ENCODE measurements at places on chromosomes 12 and 14.

- no peak for DNase-seq
Observed at GRCh38 chr12:41980390-41980789, 164.3 kb downstream of the GXYLT1 start.

DNA sequence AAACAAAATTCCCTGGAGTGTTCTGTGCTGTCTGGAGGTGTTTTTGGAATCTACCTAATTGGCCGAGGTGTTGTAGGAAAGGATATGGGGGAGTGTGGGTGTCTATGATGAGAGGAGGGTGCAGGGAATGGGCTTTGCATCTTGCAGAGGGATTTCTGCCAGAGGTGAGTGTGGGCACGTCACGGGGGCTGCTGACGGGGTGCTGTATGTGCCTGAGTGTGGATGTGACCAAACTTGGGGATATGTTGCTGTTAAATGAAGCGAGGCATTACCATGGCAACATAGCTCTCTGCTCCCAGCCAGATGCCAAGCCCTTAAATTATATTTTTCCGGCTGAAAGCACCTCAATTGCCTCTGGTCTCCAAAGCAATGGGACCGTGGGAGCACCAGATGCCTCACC is 44.3 kb upstream of the SPTLC2 start:
- DNase-seq: no peak

DNA sequence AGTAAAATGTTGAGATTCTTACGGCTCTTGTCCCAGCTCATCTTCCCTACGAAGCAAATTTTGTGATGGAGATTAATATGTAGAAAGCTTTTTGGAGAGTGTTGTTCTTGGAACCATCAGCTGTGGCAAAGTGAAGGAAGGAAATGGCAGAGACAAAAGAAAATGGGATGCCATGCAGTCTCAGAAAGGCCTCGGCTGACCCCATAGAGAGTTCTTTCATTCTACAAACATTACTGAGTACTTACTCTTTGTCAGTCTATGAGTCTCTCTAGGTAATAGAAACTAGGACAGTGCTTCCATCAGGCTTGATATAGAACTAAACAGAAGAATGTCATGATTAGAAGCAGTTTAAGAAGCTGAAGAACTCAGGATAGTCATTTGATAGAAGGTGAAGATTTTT is 134.1 kb downstream of the PLEKHA5 start:
- DNase-seq: no peak

GRCh38 chr14:61753631-61754030 is 8.6 kb upstream of the SNAPC1 start:
- no peak for DNase-seq

DNA sequence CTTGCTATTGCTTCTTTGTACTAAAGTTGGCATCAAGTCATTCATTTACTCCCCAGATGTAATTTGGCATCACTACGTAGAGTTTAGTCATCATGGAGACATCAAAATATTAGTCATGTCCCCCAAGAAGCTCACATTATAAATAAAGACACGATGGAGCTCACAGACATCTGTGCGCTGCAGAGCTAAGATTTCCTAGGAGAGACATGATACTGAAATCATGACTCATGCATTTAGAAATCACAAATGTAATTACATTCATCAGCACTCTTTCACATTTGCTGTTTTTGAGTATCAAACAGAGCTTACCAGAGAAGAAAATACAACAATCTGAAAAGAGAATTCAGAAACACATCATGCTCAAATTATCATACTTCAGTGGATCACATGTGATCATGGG is 169.8 kb downstream of the LRIG3 start:
- no peak for DNase-seq

- no peak for DNase-seq
Observed at GRCh38 chr14:78498062-78498595, 328.0 kb downstream of the NRXN3 start.

GRCh38 chr14:100944052-100944451 is 40.5 kb upstream of the RTL1 start:
- DNase-seq: no peak

DNA sequence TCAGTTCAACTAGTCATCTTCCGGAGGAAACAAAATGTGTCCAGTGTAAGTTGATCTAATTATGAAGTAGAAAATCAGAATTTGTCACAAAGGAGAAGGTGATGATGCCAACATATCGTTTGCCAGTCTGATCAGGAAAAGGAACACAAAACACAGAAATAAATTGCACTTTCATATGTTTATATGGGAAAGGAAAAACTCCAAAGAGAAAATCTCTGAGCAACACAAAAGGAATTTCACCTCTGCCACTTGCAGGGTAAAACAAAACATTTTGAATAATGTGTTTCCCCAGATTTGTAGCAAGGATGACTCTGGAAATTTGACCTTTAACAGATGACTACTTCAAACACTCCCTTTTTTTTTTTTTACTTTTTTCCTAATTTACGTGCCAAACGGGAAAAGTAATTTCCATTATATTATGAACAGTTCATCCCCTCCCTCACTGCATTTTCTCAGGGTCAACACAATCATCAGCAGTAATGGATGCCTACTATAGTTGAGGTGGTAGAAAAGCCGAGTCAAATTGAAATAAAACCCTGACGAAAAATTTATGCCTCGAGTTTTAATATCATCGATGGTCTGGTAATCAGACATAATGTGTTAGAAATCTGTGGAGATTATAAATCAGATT is 25.6 kb downstream of the MGAT4C start:
- no peak for DNase-seq

- DNase-seq: peak; percentile 99
Observed at GRCh38 chr12:51270951-51271518, 820 bp upstream of the SMAGP start.

- no peak for DNase-seq
Observed at GRCh38 chr12:15932971-15933370, 21.8 kb downstream of the DERA start.

DNA sequence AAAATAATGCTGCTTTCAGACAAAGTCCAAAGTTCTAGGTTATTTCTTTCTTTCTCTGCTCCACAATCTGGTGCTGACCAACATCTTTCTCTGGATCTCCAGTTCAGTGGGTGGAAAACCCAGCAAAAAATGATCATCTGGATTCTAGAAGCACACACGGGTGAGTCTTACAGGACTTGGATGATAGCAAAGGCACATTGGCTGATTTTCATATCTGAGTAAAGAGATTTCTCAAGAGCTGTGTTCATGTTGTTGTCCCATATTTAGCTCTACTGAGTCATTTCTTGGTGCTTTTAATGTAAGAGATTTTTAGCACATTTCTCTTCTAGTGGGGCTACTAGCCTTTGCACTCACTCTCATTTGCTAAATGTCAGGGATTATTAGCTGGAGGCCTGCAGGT is 336.7 kb downstream of the GALC start:
- no peak for DNase-seq

DNA sequence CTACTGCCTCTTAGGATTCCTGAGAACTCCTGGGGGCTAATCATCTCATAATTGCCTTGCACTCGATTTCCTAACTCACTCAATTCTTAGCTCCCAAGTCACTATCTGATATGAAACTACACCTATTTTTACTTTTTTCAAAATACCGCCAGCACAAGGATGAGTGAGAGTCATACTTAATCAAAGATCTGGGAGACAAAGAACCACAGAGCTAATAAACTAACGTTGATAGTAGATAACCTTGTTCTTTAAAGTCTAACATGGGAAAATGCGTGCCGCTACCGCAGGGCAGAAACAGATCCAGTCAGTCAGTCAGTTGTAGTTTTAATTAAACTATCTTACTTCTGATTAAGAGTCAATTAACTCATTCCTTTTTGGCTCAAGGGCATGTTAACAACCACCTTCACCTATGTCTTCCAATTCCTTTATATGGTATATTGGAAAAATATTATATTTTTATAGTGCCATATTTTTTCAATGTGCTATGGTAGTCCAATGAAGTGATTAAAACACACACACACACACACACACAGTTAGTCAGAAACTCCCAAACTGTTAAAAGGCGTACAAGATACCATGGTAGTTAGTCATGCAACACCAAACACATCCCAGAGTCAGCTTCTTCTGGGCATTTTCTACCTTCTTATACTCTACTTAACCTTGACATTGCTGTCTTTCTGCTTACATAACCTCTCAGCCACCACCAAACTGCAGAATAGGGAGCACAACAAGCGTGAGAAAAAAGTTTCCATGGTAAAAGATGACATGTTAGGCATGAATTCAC is 114.0 kb downstream of the KLHL28 start:
- DNase-seq: no peak

DNA sequence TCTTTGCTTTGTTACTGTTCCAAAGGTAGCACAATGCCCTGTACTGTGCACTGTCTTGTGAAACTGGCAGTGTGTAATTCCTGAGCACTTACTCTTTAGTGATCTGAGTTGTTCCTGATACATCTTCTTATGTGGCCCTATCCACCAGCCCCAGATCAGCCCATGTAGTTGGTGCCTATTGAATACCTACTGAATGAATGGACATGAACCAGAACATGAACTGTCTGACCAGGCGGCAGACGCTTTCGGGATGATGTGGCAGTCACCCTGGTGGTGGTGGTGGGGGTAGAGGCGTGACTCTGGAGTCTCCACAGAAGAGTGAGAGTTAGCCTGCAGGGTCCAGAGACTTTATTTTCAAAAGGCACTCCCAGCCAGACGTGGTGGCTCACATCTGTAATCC is 46.6 kb upstream of the PAPOLA start:
- no peak for DNase-seq

DNA sequence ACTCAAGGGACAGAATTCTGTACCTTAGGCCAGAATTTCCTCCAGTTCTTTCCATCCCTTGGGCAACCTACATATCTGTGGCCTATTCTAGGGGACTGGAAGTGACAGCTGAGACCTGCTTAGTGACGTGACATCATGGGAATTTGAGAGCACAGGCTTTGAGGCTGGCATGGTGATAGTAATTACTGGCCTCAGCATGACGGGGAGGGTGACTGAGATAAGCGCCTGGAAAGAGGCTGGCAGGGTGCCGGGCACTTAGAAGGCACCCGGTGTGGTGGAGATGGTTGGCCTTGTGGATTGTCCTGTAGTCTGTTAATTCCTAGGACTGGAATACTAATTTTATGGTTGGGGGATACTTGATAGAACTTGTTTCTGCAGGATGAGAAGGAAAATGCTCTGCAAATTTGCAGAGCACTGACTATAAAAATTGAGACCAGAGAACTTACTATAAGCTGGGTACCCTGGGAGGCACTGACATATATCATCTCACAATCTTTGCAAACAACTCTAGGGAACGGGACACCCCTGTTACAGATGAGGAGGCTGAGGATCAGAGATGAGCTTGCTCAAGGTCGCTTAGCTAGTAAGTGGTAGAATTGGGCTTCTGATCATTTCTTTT is 42.2 kb upstream of the TBX3 start:
- DNase-seq: no peak

DNA sequence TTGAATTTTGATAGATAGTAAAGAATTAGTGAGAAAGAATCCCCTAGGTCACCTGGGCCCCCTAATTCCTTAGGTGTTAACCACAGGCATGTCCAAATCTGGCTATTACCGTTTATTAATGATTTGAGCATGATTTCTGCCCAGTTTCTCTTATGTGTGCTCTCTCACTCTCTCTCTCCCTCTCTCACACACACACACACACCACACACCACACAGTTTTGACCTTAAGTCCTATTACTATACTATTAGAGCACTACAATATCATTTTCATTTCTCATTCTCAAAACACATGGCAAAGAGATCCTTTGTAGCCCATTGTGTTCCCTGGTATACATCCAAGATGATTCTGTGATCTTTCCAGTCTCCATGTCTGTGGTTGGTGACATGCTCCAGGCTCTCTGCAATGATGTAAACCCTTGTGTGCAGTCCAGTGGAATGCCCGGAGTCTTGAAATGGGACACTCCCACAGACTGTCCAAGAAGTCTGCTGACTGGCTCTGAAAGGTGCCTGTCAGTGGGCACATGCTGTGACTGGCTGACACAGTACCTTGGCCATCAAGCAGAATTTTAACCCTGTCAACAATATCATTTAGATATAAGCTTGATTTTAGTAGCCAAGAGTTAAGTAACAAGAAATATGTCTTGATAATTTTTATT is 96.2 kb downstream of the FIGNL2 start:
- DNase-seq: peak; percentile 40

DNA sequence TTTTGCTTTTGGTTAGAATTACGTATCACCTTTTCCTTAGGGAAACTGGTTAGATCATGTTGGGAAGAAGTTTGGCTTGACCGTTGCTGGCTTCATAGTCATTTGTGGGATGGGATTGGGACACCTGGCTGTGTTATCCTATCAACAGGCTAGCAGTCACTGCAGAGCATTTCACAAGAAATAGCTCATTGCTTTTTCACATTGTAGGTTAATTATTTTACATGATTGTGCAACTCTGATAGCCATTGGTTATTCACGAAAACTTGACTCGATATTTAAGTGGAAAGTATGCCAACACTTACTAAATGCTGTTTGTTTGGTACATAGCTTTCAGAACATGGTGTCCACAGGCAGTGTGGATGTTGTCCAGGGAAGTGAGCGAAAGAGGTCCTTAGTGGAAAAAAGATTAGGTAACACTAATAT is 89.4 kb downstream of the NKX2-1 start:
- DNase-seq: no peak

DNA sequence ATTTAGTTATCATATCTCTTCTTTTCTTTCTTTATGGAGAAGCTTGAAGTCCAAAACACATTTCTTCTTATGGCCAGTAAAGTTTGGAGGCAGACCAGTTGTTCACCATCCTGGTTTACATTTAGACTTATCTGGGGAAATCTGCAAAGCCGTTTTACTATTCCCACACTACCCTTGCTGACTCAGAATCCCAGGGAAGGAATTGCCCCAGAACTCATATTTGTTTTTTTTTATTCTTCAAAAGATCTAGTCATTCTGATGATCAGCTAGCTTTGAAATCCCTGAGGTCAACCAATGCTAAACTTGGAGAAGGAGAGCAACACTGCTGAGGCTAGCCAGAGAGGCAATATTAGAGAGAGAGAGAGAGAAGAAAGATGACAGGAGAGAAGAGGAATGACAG is 12.3 kb upstream of the LMO3 start:
- no peak for DNase-seq

DNA sequence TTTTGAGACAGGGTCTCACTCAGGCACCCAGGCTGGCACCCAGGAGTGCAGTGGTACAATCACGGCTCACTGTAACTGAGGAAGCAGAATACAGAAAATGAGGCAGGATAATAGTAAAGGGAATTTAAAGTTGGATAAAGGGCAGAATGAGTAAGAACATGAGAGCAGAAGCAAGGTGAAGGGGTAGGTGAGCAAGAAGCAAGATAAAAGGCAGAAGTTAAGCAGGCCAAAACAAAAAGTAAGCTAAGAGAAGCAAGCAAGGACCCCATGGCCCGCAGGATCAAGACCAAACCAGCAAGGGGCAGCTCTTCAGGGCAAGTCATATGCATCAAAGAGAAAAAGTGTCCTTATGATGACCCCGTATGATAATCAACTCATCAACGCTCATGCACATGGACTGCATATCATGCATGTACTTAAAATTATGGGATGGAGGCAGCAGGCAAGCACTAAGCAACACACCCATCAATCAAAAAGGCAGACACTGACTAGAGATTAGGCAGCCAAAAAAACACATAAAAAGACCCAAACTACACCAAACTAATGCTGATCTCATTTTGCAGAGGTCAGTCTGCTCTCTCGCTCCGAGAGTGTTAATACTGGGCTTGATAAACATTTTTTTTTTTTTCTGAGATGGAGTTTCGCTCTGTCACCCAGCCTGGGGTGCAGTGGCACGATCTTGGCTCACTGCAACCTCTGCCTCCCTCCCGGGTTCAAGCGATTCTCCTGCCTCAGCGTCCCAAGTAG is 11.6 kb downstream of the TIMELESS start:
- peak; percentile 35 for DNase-seq

GRCh38 chr12:40446385-40446784 is 221.6 kb downstream of the LRRK2 start:
- peak; percentile 18 for DNase-seq

Measured in RKO (cell line).